ENCODE measurements at places on chromosomes 7 and 10.

DNA sequence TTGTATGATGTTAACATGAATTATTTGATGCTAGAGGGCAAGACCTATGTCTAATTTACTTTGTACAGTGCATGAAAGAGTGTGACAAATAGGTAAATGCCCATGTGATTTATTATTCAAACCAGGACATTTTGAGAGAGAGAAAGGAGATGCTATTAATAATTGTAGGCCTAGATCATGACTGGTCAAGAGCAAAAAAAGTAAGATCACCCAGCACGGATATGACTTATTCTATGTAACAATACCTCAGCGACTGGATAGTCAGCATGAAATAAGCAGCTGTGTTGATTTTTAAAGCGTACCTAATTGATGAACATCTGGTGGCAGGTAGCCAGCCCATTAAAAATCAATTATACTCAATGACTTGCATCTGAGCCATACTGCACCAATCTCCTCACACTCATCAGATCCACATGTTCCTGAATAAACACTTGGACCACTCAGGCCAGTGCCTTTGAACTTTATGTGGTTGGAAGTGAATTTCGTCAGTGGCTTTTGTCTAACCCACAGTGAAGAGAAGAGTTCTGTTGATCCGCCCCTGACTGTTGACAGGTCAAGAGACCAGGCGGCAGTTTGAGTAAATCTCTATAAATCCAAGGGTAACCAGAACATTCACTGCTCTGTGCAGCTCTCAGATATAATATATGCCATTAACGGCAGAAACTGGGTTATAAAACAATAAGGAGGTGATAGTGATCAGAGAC is 435.3 kb downstream of the MDFIC start:
- no peaks in the 10 kb centered on the region for H3K27me3 ChIP-seq
- no peak for DNase-seq
- no peak overlapping the region for H3K27ac ChIP-seq

DNA sequence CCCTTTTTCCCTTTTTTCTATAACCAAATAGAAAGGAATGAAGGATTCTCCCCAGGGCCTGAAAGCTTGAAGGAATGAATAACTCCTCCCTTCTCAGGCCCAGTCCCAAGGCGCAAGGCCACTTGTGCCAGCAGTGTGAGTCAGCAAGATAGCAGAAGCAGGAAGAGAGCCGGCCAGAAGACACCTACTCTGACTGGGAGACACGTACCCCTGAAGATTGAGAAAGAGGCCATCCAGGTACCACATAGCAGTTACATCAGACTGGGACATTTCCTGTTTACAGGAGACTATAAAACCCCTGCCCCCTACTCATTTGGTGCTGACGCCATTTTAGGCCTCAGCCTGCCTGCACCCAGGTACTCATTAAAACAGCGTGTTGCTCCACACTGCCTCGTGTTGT is 65.5 kb downstream of the LRRC17 start:
- no peak overlapping the region for H3K4me3 ChIP-seq
- no peaks in the 10 kb centered on the region for H3K4me1 ChIP-seq

GRCh38 chr7:79337717-79338116 is 115.8 kb downstream of the MAGI2 start:
- no peak overlapping the region for H3K27ac ChIP-seq
- DNase-seq = no peak
- H3K27me3 ChIP-seq = no peaks in the 10 kb centered on the region
- no peaks in the 10 kb centered on the region for H3K36me3 ChIP-seq
- no peaks in the 10 kb centered on the region for H3K4me1 ChIP-seq

- DNase-seq = no peak
- no peaks in the 10 kb centered on the region for H3K36me3 ChIP-seq
- no peak overlapping the region for H3K27ac ChIP-seq
- H3K4me1 ChIP-seq = peaks cover 8% of the 10 kb centered on the region
- no peak overlapping the region for H3K4me3 ChIP-seq
Measured at GRCh38 chr7:29432721-29433120, 130.9 kb upstream of the PRR15 start.

- no peaks in the 10 kb centered on the region for H3K27me3 ChIP-seq
- H3K4me3 ChIP-seq = no peak overlapping the region
- DNase-seq = no peak
- no peaks in the 10 kb centered on the region for H3K36me3 ChIP-seq
- peaks cover 16% of the 10 kb centered on the region for H3K4me1 ChIP-seq
- H3K27ac ChIP-seq = no peak overlapping the region
Measured at GRCh38 chr7:100602889-100603725, 944 bp downstream of the PCOLCE start.

GRCh38 chr10:48648172-48648942 is 36.3 kb upstream of the WDFY4 start:
- H3K36me3 ChIP-seq = no peaks in the 10 kb centered on the region
- no peak overlapping the region for H3K27ac ChIP-seq
- no peaks in the 10 kb centered on the region for H3K4me1 ChIP-seq
- no peaks in the 10 kb centered on the region for H3K27me3 ChIP-seq
- no peak for DNase-seq

- no peaks in the 10 kb centered on the region for H3K36me3 ChIP-seq
- H3K27ac ChIP-seq = no peak overlapping the region
- H3K27me3 ChIP-seq = no peaks in the 10 kb centered on the region
- H3K4me3 ChIP-seq = no peak overlapping the region
- no peak for DNase-seq
- H3K4me1 ChIP-seq = no peaks in the 10 kb centered on the region
Measured at GRCh38 chr10:123870260-123870659, 21.3 kb downstream of the CPXM2 start.

DNA sequence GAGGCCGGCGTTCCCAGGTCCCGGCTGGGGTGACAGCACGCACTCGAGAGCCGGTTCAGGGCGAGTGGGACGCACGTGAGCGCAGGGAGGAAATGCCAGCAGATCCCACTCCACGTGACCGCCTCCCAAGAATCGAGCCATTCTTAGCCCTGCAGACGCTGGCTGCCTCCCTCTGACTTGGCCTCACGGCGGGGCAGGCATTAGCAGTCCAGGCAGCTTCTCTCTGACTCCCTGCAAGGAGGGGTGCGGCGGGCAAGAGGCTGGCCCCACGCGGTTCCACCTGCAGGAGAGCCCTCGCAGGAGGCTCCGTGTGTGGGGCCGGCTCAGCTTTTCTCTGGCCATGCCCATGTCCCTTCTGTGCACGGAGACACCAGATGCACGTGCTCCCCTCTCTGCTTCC is 10.1 kb downstream of the GPR146 start:
- H3K4me1 ChIP-seq = no peaks in the 10 kb centered on the region
- no peaks in the 10 kb centered on the region for H3K36me3 ChIP-seq
- no peaks in the 10 kb centered on the region for H3K27me3 ChIP-seq
- no peak overlapping the region for H3K4me3 ChIP-seq
- no peak overlapping the region for H3K27ac ChIP-seq
- DNase-seq = no peak

All from Caco-2 (cell line).